Effector CD8-positive, alpha-beta T cell (primary cell): ENCODE measurements at places on chromosomes 12 and 14.

DNA sequence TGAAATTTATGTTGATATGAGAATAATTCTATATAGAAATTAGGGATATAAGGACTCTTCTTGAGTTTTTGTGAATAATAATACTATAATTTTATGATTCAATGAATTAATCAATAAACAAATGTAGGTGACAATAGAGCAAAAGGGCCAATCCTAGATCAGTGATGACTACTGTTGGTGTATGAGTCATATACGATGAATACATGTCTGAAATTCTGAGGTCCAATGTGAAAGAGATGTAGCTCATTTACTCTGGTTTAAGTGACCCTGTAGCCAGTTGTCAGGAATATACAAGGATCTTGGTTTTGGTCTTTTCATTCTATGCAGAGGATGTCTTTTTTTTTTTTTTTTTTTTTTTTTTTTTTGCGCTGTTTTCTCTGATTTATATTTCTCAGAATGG is 72.1 kb upstream of the RTL1 start:
- no peak for DNase-seq

GRCh38 chr12:45977620-45978019 is 12.8 kb downstream of the SCAF11 start:
- DNase-seq = no peak

DNA sequence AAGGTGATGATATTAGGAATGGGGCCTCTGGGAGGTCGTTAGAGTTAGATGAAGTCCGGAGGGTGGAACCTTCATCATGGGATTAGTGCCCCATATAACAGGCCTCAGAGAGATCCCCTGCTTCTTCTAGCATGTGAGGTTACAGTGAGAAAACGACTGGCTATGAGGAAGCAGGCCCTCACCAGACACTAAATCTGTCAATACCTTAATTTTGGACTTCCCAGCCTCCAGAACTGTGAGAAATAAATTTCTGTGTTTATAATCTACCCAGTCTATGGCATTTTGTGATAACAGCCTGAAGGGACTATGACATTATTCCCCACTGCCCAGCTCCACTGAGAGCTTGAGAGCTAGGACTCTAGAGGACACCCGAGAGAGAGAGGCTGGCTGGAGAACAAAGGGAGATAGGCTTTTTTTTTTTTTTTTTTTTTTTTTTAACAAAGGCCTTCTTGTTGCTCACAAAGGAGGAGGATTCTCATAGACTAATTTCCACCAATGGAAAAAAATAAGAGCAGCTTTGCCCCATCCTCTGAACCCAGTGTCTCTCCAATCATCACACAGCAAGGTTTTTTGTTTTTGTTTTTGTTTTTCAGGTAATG is 87.8 kb upstream of the EEA1 start:
- DNase-seq = no peak

- no peak for DNase-seq
These were observed 1.2 kb upstream of the TGFB3 start for GRCh38 chr14:75983019-75983358.

GRCh38 chr12:124484067-124484466 is 83.3 kb downstream of the NCOR2 start:
- no peak for DNase-seq

GRCh38 chr12:49201595-49202295 is 12.9 kb upstream of the TUBA1A start:
- DNase-seq = no peak
